ENCODE measurements at places on chromosomes 2 and 18. TPM values are rescaled to one million over a fixed set of nuclear protein-coding genes. Genes with fewer than 3 reads are reported as not detected.

Gene IL18RAP
- not detected for total RNA-seq

Gene EGR4
- not detected for total RNA-seq

Gene UGT1A3
- not detected for total RNA-seq

Gene CCL20
- total RNA-seq = 57.5 TPM

Gene POTEJ
- total RNA-seq = not detected

Gene KCTD18
- 17.8 TPM for total RNA-seq

Gene ESPNL
- total RNA-seq = 0.58 TPM

Gene MROH2A
- total RNA-seq = not detected

Gene CCDC93
- total RNA-seq = 17.6 TPM

Measured in regular cardiac myocyte (primary cell).